Activated naive CD4-positive, alpha-beta T cell treated with anti-CD3 and anti-CD28 coated beads, Interleukin-2, amount 50 U/mL, for 16 hours (primary cell): ENCODE measurements at places on chromosomes 2 and 18.

GRCh38 chr2:43610361-43610760, 14.5 kb upstream of the THADA start:
- DNase-seq, result no peak

DNA sequence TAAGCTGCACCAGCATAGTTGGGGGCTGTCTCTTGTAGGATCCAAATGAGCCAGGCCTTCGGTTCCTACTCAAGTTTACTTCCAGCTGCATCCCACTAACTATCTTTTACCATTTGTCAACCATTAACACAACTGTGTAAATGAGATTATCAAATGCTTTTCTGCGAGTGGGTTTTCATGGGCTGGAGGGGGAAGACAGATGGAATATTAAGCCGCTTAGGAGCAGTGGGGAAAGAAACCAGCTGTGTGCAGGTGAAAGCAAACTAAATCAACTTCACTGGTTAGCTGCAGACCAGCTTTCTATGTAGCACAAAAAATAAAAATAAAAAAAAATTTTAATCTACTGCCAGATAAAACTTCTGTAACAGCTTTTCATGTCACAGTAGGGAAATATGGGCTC, 307.3 kb upstream of the FBXO11 start:
- DNase-seq, result no peak

- DNase-seq, result no peak
These were observed 182.8 kb downstream of the NBAS start for GRCh38 chr2:15378148-15378908.

GRCh38 chr2:231347638-231348037, 47.9 kb upstream of the B3GNT7 start:
- DNase-seq, result no peak

DNA sequence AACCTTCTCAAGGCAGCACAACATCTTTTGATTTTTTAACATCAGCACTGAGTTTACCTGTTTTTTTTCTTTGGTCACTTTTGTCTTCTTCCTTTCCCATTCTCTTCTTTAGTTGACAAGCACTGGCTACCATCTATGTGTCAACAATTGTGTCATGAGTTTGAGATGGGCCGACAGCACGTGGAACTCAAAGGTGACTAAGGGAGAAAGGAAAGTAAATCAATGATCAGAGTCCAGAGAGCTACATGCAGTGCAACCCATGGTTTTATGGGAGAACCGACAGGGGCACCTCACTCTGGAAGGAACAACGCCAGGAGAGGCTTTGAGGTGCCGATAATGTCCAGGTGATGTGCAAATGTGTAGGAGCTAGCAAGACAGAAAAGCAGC, 755.5 kb downstream of the RNF144A start:
- DNase-seq, result no peak

- no peak for DNase-seq
These were observed 799.3 kb downstream of the BCL11A start for GRCh38 chr2:59754011-59754735.

DNA sequence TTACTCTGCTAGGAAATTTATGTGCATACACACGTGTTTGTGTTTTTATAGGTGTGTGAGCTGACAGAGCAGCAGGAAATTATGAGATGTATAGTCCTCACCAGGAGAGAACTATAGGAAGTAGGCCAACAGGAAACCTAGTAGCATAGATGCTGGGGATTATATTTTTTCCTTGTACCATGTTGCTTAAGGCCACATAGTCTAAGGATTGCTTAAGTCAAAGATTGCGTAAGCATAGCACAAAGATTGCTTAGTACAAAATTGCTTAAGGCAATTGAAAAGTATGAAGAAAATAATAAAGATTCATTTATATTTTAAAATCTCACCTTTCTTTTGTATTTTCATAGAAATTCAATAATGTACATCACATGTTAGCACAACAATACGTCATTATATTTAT, 18.7 kb upstream of the CCDC102B start:
- DNase-seq, result no peak

DNA sequence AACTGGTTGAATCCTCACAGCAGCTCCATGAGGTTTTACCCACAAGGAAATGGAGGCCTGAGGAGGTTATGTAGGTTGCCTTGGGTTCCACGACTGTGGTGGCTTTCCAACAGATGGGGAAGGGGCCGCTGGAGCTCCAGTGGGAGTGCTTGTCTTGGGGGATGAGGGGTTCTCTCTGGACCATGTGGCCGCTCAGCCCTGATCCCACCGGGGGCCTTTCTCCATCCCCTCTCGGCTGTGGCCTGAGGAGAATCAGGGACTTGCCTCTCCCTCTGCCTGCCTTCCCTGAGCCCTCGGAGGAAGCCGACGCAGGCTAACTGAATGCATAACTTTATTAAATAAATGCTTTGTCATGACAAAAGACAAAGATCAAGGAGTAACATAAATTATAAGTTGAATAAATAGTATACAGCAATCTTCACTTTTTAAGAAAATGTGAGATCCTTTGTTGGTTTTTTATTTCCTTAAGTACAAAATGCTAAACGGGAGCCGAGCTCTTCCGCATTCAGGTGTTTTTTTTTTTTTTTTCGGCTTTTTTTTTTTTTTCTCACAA, 23.5 kb downstream of the IGFBP5 start:
- no peak for DNase-seq

- no peak for DNase-seq
These were observed 137.9 kb downstream of the KLHL14 start for GRCh38 chr18:32634876-32635431.

GRCh38 chr2:206798000-206798399, 32.6 kb downstream of the FASTKD2 start:
- DNase-seq, result no peak

DNA sequence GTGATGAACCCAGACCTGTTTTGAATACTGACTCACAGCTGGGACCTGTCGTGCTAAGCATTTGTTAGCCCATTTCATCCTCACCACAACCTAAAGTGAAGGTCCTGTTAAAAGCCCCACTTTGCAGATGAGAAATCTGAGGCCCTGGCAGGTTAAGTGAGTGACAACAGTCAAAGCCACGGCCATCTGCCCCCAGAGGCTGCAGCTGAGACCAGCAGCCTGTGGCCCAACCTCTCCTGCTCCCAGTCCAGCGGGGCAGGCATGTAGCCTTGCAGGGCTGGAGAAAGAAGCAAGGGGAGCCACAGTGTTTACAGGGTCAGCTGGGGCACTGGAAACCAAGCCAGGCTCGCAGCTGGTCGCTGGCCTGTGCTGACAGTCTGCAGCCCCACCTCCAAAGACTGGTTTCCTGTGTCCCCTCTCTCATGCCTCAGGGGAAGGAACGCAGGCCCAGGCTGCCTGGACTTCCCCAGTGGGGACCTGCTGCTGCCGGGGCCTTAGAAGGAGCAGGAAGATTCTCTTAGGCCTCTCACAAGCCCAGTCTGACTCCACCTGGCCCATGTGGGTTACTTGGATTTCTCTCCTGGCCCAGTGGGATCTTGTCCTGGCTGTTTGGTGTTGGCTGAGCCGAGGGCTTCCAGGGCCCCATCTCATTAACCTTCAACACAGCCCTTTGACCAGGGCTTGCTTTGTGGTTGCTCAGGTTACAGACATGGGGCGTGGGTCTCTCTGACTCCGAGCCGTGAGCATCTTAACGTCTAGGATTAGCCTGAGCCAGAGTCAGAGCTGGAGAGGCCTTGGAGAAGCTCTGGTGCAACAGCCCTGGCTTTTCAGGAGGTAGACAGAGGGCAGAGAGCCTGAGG, 1.7 kb downstream of the INPP5D start:
- DNase-seq, result no peak

- no peak for DNase-seq
These were observed 75.0 kb upstream of the RBBP8 start for GRCh38 chr18:22858121-22858520.

DNA sequence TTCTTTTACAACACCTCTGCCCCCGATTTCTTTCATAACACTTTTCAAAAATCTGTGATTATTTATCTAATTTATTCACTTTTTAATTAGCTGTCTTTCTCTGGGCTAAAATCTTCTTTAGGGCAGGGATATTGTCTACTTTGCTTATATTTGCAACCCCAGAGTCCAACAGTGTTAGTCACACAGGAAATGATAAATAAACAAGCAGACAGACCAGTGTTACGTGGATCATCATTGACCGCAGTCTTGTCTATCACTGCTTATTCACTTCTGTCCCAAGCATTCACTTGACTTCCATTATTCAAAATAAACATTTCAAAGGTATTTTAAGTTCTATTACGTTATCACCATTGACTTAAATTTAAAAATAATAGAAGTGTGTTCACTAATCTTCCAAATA, 237.6 kb upstream of the UBE2E3 start:
- no peak for DNase-seq

- no peak for DNase-seq
These were observed 14.7 kb upstream of the CIDEA start for GRCh38 chr18:12239431-12239830.

- no peak for DNase-seq
These were observed 55.9 kb downstream of the TMEM185B start for GRCh38 chr2:120167272-120167671.

DNA sequence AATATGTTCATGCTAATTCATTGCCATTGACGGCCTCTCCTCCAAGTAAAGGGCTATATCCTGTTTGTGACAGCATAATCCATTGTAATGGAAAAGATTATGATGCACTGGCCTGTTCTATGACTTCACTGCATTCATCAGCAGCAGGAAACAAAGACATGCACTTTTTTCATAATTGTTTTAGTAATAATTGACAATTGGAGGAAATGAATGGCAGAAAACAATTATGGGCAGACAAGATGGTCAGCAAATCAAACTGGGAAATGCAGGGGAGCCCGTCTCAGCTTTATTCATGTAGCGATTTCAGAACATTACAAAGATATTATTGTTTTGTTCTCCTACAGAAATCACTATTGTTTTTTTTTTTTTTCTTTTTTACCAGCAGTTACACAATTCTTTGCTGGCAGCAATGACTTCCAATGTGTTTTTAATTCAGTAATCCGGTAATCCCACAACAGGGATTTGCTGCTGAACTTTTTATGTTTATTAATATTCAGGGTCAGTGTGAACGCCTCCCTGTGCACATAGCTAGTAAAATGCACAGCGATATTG, 33.8 kb upstream of the RASGRP3 start:
- no peak for DNase-seq
